ENCODE measurements at places on chromosomes 6 and 20. TPM values are rescaled to one million over a fixed set of nuclear protein-coding genes. Genes with fewer than 3 reads are reported as not detected.

SLC17A3 gene
- not detected for total RNA-seq

DEFB124 gene
- not detected for total RNA-seq

VGLL2 gene
- not detected for total RNA-seq

DNA sequence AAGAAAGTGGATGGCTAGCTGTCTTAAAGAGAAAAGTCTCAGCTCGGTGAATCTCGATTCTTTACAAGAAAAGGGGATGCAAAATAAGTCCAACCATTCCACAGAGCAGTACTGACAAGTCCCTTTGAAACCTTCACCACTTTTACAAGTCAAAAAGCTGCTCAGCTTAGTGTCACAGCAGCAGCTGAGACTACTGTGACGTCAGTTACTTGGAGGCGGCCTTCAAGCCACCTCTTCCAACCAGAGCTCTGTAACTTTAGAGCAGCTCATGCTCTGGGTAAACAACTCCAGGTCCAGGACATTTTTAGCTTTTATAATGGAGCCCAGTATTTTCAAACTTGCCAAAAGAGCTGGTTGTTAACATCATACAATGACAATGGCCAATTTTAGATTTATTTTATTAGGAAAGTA lies at the start of gene KIAA0408:
TSS of gene KIAA0408 (minus strand) at position 159 of the 411 bp plus-strand sequence. CDS start 5,408 bp downstream, outside the sequence.
- no peaks in the 10 kb centered on the region for H3K4me1 ChIP-seq
- no peaks in the 10 kb centered on the region for H3K36me3 ChIP-seq
- DNase-seq, result no peak
- H3K27ac ChIP-seq, result no peak within 1 kb of the TSS
- H3K27me3 ChIP-seq, result peaks cover 9% of the 10 kb centered on the region
- no peak within 1 kb of the TSS for H3K4me3 ChIP-seq

GRCh38 chr20:10644458-10645204 lies 29.2 kb downstream of the JAG1 start:
- peaks cover 9% of the 10 kb centered on the region for H3K27me3 ChIP-seq
- H3K4me3 ChIP-seq, result no peak overlapping the region
- no peaks in the 10 kb centered on the region for H3K36me3 ChIP-seq
- H3K27ac ChIP-seq, result no peak overlapping the region
- DNase-seq, result no peak

- H3K27ac ChIP-seq, result no peak overlapping the region
- DNase-seq, result no peak
- H3K4me3 ChIP-seq, result no peak overlapping the region
Observed at GRCh38 chr6:77587963-77588362, 64.9 kb upstream of the MEI4 start.

DNA sequence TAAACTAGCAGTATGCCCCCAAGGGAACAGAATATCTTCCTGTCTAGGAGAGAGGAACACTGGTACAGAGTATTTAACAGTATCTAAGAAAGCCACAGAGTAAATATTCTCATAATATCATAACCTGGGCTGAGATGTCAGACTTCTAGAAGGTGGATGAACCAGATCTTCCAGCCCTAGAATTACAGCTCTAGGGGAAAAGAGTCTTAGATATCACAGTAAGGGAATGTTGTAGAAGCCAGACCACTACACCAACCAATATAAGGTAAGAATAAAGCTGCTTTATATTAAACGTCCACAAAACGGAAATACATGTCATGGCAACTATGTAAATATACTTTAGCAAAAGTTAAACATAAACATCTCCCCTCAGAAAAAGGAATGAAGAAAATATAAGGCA lies 12.4 kb downstream of the SERINC1 start:
- H3K4me1 ChIP-seq, result peaks cover 65% of the 10 kb centered on the region
- DNase-seq, result no peak
- no peak overlapping the region for H3K27ac ChIP-seq
- no peaks in the 10 kb centered on the region for H3K27me3 ChIP-seq
- H3K4me3 ChIP-seq, result no peak overlapping the region

All from activated B cell treated with CpG ODN at 0.5 μM for 24 hours (primary cell).